Kidney tubule cell (primary cell): ENCODE measurements at places on chromosomes 5 and 9.

GRCh38 chr5:86125731-86126601, 491.8 kb upstream of the COX7C start:
- no peak for DNase-seq

DNA sequence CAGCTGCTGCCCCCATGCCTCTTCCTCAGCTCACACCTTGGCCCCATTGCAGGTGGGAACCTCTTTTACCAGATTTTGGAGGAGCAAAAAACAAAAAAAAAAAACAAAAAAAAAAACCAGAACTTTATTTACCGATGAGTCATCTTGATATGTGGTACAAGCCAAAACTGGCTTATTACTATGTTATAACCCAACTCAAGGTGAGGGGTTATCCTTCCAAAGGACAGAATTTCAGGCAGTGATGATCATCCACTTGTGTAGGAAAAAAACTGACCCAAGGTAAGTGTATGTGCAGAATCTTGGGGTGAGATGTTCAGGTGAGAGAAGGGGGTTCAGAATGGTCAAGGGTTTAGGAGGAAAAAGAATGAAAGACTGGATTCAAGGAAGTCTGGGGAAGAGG, 142.6 kb upstream of the FST start:
- DNase-seq = no peak

GRCh38 chr5:83321483-83322055, 150.0 kb upstream of the VCAN start:
- DNase-seq = peak; percentile 39

DNA sequence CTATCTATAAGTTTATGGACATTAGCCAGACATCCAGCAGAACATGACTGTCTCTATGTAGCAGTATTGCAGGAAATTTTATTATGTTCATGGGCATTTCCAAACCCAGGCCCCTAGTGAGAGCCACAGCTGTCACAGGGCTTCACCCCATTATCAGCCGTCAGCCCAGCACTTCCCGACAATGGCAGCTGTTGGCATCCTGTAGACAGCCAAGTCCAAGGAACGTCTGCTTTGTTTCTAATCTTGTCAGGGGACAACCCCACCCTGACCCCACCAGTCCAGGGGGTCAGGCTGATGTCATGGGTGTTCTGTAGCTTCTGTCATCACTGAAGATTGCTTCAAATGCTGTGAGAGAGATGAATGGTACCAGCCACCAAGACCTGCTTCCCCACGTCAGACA, 565.3 kb upstream of the BRINP1 start:
- no peak for DNase-seq

DNA sequence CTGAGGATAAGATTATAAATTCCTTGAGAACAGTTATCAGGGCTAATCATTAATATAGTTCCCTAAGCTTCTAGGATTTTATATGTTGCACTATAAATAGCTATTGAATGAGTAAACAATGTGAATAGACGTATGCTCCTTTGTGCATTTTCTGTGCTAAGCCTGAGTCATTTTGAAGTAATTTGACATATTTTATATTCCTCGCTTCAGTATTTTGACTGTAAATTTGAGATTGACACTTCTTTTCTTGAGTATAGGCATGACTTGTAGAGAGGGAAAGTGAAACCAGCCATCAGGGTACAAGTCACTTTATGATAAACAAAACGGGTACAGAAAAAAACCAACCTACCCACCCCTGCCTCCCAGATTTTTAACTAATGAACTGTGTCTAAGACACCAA, 367.7 kb upstream of the PRR16 start:
- peak; percentile 60 for DNase-seq

GRCh38 chr5:96288845-96289185, 144.2 kb downstream of the PCSK1 start:
- DNase-seq = no peak

DNA sequence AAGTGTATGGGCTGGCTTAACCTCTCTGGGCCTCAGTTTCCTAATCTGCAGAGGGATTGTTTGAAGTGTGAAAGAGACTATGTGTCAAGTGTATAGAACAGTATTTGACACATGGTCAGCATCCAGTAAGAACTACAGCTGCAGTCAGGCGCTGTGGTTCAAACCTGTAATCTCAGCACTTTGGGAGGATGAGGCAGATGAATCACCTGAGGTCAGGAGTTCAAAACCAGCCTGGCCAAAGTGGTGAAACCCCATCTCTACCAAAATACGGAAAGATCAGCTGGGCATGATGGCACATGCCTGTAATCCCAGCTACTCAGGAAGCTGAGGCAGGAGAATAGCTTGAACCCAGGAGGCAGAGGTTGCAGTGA, 31.9 kb upstream of the STING1 start:
- DNase-seq = no peak

DNA sequence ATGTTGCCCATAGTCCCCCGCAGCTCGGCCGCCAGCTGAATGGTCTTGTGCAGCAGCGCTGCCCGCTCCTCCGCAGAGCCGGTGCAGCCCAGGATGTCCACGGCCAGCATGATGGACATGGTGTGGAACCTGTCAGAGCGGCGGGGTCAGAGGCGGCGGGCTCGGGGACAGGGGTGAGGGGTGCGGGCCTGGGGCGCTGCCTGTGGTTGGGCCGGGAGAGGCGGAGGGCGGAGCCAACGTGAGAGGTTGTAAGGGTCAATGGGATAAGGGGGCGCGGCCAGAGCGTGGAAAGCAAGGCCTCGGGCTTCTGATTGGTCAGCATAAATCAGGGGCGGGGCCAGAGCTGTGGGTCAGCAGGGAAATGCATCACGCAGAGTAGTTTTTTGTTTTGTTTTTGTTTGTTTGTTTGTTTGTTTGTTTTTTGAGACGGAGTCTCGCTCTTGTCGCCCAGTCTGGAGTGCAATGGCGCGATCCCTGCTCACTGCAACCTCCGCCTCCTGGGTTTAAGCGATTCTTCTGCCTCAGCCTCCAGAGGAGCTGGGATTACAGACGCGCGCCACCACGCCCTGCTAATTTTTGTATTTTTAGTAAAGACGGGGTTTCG, 6.8 kb upstream of the TOR2A start:
- DNase-seq = peak; percentile 43

DNA sequence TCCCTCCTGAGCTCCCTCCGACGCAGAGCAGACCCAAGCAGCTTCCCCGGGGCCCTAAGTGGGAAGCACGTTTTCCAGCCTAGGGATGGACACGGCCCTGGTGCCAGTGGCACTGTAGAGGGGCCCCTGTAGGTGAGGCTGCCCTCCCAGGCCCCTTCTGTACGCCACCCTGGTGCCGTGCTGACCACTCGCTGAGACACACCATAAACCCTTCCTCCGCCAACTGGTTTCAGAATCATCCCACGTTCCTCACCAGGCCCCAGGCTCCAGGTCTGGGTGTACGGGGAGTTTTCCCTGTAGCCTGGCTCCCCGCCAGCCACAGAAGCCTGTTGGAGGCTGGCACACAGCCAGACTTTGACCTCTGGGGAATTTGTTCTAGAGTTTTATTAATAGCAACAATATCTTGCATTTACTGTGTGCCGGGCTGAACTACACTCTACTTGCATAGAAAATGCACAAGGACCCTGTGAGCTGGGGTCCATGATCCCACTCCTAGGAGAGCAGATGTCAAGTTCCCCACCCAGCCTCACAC, 18.2 kb upstream of the WDR38 start:
- peak; percentile 86 for DNase-seq

DNA sequence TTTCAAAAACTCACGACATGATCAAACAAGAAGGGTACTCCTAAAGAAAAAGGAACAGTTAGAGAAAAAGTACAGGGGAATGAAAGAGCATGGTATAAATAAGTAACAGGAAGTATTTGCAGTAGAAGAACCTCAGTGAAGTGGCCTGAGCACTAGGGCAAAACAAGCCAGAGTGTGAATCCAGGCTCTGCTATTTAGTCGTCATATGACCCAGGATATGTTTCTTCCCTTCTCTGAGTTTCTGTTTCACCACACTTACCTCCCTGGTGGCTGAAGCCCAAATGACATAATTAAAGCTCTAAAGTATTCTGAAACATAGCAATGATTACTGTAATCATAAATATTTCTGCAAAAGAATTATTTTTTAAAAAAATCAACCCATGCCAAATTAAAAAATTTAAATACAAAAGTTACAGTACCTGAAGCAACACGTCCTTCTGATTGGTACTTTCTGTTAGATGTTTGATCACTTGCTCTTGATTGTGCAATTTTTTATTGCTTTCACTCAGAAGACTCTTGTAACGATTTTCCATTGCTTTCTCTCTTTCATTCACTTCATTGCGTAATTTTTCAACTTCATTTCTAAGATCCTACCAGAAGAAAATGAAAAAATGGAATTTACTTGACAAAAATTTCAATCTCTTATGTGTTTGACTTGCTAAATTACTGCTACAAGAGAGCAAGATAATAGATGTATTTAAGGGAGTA, 88.9 kb downstream of the CDK5RAP2 start:
- DNase-seq = peak; percentile 9

- DNase-seq = peak; percentile 17
Measured at GRCh38 chr9:70587201-70587600, 172.7 kb upstream of the KLF9 start.
